ENCODE measurements at places on chromosomes 4 and X.

DNA sequence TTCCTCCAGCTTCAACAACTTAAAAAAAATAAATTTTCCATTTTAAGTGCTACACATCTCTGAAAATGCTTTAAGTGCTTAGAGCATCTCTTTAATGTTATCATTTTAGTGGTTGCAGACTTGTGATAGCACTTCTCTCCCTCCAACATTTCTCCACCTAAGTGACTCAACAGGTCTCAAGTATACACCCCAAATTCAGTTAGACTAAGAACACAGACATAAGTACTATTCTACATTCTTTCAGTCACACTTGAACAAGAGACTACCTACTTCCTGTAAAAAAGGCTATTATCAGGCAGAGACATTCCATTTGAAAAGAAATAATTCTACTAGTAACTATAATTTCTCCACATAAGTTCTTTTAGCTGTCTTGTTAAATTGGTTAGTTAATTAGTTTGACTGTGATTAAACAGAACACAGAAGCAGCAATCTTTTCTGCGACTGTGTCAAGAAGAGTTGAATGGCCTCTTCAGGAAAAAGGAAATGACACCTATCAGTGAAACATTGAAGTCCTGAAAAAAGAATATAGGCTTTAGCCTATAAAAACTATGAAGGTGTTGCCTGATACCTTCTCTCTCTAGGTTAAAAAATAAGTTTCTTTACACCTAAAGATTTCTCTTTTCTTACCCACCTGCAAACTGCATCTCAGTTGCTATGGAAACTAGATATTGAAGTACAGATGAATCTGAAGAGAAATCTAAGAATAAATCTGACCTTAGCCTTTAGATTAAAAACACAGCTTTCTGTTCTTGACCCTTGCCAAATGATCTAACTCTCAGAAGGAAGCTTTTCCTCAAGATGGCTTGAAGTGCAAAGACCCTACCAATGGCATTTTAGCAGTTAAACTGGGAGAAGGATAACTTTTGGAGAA is 18.0 kb downstream of the NAF1 start:
- no peak for DNase-seq

- no peak for DNase-seq
Measured at GRCh38 chr4:96599752-96600151, 759.9 kb downstream of the PDHA2 start.

DNA sequence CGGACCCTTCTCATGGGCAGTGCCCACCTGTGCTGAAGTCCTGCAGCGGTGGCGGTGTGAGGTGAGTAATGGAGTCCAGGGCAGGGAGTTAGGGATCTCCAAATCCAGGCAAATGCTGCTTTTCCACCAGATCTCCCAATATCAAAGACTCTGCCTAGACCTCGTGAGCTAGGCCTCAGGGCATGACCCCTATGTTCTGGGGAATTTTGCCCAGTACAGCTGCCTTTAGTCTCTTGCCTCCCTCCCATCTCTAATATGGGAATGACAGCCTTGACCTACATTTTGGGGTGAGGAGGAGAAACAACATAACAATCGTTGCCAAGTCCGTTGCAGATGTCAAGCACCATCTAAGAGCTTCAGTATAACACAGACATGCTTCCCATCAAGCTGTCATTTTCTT is 7.3 kb downstream of the PAK3 start:
- no peak for DNase-seq

DNA sequence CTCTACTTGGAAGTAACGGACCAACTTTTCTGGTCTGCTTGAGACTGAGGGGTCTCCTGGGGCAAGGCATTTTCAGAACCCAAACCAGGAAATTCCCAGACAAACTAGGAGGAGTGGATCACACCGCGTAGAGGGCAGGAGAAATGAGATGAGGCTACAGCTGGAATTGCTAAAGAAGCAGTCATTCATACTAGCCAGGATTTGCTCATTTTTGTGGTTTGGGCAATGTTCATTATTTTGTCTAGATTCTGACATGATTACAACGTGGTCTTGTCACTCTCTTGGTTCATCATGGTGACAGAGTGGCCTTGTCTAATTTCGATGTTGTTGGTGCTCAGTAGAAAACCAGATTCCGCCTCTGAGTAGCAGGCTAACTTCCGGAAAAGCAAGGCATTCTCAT is 63.2 kb downstream of the BANK1 start:
- no peak for DNase-seq

DNA sequence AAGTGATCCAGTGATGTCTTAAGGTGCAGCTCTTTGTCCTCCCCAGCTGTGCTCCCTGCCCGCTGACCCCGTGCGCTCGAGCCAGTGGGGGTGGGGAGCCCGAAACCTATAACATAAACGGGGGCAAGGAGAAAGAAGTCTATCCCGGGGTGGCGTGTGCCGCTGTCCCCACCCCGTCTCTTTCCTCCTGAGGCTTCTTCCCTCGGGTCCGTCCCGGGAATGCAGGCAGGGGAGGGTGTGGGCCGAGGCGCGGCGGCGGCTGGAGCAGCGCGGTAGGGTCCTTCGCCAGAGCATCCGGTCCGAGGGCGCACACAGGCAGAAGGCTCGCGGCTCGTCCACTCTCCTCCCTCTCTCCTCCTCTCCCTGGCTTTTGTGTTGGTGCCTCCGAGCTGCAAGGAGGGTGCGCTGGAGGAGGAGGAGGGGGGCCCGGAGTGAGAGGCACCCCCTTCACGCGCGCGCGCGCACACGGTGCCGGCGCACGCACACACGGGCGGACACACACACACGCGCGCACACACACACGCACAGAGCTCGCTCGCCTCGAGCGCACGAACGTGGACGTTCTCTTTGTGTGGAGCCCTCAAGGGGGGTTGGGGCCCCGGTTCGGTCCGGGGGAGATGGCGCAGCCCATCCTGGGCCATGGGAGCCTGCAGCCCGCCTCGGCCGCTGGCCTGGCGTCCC is at the start of gene RAB33A:
RAB33A (plus strand) TSS at position 517 of the 681 bp plus-strand sequence; CDS start at position 618, 101 bp downstream.
- no peak for DNase-seq

- no peak for DNase-seq
Measured at GRCh38 chr4:112172180-112172579, 26.9 kb downstream of the FAM241A start.

DNA sequence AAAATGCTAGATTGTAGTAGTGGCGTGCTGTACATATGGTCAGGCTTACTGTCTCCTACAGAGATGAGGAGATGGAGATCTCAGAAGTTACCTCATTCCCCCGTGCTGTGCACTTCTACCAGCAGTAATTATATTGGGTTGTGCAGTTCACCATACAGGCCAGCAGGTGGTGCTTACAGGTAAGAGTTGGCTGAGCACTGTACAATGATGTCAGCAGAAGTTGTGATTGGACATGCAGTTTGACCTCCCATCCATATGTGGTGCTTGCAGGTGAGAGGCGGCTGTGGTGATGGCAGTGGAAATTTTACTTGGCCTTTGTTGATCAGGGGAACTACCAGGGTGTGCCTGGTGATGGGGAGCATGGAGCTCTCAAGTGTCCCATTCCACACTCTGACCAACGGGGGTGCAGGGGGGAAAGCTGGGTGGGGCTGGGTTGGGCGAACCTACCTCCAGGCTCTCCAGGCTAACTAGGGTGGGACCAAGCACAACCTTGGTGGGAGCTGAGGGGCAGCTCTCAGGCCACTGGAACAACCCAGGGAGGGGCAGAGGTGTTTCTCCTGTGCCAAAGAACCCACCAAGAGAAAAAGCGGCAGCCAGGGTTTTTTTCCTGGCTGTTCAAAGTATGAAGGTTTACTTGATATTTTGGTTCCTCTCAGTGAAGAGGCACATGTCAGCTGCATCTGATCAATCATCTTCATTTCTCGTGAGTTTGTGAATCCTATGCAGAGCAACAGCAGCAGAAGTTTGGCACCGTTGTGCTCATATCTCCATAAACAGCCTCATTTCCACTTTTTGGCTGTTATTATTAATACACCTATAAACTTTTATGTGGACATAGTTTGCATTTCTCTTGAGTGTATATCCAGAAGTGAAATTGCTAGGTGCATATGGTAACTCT is 73.8 kb upstream of the FREM3 start:
- peak; percentile 47 for DNase-seq
